ENCODE measurements at places on chromosomes 7 and 10.

DNA sequence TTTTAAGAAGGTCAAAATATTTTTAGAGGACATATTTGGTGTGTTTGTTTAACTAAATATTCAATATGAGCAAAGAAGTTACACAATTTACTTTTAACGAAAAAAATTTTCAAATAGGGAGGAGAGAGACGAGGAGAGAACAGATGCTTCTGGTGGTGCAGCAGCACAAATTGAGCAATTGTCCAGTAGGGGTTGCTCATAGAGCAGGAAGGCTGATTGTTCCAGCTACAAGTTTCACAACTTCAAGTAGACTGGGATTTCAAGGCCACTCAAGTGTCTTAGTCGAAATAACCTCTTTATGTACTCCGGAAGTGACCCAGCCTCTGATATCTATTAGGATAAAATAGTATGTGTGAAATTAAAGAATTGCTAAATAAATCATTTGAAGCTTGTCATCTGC, 197.9 kb downstream of the HDAC9 start:
- DNase-seq: no peak

DNA sequence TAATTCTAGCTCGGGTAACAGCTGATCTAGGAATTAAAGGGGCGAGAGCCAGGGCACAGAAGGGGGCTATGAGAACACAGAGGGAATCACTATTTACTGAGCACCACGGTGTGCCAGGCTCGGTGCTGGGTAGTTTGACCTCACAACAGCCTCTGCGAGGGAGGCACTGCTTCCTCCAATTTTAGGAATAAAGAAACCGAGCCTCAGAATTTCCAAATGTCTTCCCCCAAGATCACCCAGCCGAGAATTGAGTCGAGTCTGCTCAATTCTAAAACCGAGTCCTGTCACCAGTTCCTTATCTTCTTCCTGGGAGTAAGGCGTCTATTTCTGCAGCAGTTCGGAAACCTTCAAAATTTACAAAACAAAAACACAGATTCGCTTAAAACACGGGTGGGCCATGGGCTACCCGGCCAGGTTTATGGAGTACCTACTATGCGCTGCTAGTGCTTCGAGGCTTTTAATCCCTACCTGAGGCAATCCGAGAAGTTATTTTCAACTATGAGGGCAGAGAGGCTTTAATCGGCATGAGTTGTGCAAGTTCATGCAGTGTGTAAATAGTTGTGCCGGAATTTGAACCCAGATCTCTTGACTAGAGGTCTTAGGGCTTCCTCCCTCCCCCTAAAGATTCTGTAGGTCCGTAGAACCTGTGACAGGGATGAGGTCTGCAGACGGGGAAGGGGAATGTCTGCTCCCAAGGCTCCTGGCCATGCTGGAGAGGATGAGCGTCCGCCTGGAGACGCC, 872 bp upstream of the HMX2 start:
- DNase-seq: no peak

DNA sequence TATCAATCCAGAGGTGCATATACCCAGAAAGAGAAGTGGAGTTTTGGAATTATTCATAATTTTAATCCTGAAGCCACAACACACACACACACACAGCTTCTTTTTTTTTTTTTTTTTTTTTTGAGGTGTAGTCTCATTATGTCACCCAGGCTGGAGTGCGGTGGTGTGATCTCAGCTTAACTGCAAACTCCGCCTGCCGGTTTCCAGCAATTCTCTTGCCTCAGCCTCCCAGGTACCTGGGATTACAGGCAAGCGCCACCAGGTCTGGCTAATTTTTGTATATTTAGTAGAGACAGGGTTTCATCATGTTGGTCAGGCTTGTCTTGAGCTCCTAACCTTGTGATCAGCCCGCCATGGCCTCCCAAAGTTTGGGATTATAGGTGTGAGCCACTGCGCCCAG, 35.4 kb downstream of the TET1 start:
- no peak for DNase-seq

DNA sequence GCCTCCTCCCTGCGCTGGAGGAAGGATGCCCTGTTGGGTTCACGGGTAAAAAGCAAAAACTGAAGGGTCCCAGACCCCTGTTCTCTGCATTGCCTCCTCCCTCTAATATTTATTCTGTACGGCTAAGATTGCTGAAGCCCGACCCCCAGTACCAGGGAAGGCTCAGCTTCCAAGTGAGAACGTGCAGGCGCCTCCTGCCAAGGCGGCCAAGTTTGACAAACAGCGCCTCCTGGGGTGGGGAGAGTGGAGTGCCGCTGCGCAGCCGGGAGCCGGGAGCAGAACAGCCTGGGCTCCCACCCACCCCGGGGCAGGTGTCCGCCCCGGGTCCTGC, 4.7 kb upstream of the EBF3 start:
- peak; percentile 51 for DNase-seq

DNA sequence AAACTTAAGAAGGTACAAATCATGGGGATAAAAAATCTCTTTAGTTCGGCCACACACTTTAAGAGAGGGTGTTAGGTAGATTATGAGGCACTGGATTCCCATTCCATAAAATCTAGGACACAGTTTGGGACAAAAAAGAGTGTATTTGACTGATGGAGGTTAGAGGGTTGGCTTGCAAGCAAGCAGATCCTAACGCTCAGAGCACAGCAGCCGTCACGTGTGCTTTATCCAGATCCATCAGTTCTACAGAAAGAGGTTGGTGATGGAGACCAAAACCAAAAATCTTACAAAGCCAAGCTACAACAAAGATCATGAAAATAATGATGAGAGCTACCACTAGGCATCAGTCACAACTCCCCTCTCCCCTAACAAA, 549.4 kb downstream of the TNS3 start:
- no peak for DNase-seq

DNA sequence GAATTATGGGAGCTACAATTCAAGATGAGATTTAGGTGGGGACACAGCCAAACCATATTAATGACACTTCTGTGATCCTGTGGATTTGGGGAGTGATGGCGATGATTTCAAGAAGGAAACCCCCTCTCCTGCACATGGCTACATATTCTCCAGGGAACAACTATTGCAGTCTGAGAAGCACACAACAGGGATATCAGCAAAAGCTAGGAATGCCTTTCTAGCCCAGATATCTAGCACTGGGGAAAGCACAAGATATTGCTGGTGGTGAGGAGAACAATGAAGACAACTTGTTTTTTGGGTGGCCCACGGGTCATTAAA, 24.3 kb downstream of the EPDR1 start:
- DNase-seq: no peak

- DNase-seq: no peak
Measured at GRCh38 chr10:130814610-130815009, 496.9 kb downstream of the TCERG1L start.

DNA sequence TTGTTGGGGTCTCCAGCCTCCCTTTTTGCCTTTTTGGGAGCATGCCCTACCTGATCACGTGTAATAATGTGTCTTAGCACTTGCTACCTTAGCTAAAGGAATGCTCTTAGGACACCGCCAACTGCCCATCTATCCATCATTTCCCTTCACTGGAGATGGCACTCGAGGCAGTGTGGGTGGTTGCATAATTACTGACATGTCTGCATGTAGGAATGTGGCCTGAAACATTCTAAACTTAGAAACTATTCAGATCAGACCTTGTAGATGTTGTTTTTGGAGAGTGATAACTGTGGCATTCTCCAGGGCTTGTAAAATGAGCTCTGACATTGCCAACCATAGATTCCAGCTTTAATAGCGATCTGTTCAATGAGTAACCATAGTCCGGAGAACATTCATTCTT, 365.8 kb downstream of the BBS9 start:
- DNase-seq: no peak

DNA sequence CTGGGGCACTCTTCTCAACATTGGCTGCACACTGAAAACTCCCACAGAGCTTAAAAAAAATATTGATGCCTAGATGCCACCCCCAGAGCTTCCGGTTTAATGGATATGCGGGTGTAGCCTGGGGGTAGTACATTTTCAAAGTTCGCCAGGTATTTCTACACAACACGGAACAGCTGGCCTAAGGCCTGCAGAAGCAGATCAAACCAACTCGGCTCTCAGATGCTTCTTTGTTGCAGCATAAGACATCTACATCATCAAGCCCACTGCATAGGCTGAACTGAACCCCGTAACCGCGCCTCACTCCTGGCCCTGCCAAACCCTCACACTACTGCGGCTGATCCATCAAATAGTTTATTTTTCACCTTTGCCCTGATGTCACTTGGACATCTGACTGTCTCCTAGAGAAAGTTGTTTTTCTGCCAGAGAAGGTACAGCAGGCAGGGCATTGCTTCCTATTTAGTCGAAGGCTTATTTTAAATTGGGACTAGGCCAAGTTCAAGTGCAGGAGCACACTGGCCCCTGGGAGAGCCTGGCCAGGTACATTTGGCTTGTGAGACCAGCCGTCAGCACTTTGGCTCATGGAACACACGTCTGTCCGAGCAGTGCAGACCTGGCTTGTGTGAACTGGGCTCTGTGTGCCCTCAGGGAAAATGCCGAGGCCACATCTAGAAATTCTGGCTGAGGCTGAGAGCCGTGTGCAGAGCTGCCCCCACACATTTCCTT, 113.3 kb downstream of the TACC2 start:
- no peak for DNase-seq

DNA sequence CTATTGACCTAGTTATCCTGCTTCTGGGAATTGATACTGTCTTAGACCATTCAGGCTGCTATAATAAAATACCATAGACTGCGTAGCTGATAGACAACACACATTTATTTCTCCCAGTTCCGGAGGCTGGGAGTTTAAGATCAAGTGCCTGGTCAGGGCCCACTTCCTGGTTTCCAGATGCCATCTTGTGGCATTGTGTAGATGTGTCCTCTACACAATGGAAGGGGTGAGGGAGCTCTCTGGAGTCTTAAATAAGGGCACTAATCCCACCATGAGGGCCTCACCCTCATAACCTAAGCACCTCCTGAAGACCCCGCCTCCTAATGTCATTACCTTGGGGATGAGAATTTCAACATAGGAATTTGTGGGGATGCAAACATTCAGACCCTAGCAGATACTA, 62.4 kb downstream of the SLC35B4 start:
- no peak for DNase-seq

GRCh38 chr10:83961620-83962019, 177.7 kb upstream of the GHITM start:
- no peak for DNase-seq

GRCh38 chr10:24394461-24395190, 185.7 kb downstream of the KIAA1217 start:
- no peak for DNase-seq

DNA sequence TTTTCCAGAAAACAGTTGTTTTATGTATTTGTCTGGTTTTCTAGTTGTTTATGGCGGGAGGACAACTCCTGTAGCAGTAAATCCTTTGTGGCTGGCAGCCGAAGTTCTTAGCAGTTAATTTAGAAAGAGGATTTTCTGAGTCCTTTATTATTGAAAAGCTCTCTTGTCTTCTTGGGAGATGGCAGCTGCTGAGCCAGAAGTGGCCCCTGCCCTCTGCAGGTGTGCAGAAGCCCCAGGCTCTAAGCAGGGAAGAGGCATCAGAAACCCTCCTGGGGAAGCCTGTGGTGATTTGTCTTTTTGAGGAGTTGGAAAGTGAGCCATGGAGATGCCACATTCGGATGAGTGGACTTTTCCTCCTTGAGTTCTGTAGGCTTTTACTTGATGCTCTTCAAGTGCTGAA, 106.3 kb downstream of the GLRX3 start:
- DNase-seq: no peak

GRCh38 chr10:29326886-29327745, 38.2 kb downstream of the LYZL1 start:
- no peak for DNase-seq
